ENCODE measurements at places on chromosomes 2 and 18.

DNA sequence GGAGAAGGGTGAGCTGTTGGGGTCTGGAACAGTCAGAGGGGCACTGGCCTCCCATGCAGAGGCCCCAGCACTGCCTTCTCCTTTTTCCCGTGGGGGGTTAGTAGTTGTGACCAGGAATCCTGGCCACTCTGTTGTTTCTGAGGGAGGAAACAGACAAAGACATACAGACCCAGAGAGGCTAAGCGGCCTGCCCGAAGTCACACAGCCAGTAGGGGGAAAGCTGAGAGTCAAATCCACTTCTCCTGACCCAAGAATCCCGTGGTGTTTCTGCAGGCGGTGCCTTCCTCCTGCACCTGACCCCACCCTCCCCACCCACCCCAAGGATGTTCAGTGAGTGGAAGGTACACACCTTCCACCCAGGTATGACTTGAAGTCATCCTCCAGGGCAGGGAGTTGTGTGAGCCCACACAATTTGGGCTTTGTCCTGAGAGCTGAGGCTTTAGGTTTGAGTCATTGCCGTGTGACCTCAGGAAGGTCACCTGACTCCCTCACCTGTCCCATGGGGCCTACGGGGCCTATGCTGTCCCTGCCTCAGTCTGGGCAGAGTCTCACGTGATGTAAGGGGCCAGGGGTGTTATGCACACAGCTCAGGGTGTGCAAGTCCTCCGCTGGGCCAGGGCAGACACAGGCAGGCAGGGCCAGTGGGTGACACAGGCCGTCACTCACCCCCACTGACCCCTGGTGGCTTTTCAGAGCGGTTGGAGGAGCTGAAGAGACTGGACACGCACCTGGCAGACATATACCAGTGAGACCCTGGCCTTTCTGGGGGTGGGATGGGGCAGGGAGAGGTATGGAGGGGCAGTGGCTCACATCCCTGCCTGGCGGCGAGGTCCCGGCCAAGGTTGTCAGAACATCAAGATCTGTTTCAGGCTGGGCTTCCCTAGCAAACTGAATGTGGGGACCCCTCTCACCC is 5.0 kb downstream of the NT5DC4 start:
- no peak for DNase-seq

DNA sequence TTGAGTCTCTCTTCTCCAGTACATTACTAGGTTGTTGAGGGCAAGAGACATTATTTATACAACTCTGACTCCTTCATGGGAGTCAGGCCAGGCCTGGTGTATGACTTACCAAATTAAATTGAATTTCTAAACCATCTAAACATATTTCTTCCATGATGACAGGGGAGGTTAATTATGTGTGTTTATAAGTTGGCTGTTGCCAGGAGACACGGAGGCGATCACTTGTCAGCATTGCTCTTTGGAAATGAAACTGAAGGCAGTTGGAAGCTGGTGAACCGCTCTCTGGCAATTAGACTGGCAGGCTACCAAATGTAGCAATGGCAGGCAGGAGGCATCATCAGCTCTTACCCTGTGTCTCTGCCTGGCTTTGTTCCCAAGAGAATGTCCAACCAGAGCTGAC is 241.4 kb downstream of the KCNS3 start:
- no peak for DNase-seq

DNA sequence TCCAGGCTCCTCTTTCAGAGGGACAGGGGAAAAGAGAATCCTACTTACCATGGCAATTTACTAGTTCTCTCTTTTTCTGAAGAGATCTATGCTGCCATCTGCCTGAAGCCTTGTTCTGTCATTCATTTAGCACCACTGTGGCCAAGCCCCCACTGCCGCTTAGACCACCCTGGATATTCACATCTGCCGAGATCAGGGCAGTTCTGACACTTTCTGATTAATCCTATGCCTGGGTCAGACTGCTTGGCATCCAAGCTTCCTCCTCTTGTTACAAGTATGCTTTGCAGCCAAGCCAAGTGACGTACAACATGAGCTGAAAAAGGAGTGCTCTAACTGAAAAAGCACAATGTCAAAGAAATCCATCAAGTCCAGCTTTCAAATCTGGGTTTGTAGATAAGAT is 332.6 kb downstream of the SUCLG1 start:
- no peak for DNase-seq

DNA sequence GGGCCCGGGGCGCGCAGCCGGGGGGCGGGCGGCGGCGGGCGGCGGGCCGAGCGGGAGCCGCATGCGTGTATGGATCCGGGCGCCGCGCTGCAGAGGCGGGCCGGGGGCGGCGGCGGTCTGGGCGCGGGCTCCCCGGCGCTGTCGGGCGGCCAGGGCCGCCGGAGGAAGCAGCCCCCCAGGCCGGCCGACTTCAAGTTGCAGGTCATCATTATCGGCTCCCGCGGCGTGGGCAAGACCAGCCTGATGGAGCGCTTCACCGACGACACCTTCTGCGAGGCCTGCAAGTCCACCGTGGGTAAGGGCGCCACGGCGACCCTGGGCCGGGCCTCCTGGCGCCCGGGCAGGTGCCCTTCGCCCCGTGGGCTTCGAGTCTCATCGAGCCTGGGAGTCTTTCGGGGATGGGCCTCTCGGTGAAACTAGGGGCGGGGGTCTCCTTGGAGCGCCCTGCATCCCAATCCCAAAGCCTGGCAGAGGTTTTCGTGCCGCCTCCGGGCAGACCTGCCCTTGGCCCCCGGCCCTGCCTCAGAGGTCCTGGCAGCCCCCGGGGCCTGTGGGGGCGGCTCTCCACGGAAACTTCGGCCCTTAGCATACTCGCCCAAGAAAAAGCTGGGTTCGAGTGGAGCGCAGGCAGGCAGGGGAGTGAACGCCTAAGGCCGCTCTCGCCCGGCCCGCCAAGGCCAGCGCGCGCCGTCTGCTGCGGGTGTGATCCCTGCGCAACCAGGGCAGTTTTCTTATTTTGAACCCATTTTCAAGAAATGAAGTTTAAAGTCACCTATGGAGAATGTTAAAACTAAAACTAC is 622 bp downstream of the RAB12 start:
- no peak for DNase-seq

GRCh38 chr2:137208431-137208891 is 443.1 kb downstream of the THSD7B start:
- no peak for DNase-seq

DNA sequence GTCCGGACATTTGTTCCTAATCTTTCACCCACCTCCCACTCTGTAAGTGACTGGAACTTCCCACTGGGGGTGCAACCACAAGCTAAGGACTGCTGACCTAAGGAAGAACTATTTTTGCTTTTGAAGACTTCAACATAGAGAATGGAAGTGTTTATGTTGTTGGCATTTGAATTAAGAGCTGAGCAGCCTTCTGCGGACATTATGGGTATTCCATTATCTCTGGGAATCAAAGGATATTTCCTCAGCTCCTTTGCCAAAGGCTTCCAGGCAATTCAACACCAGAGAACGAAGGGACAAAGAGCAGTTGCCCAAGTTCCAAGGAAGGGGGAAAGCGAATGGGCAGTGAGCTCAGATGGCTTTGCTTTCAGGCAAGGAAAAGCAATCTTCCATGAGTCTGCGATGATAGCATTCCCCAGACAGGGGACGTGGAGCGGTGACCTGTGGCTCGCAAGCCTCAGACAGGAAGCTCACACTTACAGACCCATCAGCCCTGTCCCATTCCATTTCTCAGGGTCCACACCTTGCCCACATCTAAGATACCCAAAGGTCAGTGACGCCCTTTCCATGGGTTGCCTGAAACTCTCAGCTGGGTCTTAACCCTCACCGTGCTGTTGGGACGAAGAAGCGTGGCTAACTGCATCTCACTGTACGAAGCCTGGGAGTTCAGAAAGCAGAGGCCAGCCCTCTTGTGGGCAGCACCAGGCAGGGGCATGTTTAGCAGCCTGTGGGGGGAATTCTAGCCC is 116.8 kb downstream of the COPS8 start:
- DNase-seq = no peak

- DNase-seq = no peak
Observed at GRCh38 chr2:38700113-38700785, 34.3 kb downstream of the GALM start.

GRCh38 chr2:237167038-237167437 is 81.3 kb downstream of the COPS8 start:
- DNase-seq = no peak

DNA sequence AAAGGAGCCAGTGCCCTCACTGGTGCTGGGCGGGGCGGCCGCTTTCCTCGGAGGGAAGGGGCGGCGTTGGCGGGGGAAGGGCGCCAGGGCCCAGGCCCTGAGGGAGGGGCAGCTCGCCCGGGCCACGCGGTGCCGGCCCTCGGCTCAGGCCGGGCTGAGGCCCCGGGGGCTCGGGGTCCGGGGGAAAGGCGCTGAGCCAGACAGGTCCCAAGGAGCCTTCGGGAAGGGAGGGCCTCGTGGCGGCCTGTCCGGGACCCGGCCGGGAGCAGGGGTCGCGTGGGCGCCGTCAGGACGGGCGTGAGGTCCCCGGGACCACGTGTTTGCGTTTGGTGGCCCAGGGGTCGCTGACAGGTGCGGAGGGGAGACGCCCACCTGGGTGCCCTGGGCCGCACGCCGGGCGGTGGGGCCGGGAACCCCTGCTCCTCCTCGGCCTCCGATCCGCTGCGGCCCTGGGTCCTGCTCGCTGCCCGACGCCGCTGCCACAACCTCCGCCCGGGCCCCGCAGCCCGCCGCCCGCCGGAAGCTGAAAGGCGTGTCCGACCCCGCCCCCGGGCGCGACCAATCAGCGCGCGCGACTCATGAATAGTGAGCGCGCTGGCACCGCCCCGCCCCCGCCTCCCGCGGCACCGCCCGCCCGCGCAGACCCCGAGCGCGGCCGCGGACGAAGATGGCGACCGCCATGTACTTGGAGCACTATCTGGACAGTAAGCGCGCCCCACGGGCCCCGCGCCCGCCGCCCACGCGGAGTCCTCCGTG is at the start of gene ING5:
Gene ING5 (plus strand): TSS at position 641 of the 756 bp plus-strand sequence. CDS start 27 bp downstream, at position 668.
- peak; percentile 97 for DNase-seq

GRCh38 chr2:103445347-103445746 is 683.5 kb downstream of the TMEM182 start:
- DNase-seq = no peak
